Smooth muscle cell of the pulmonary artery (primary cell): ENCODE measurements at places on chromosomes 12 and 14. TPM values are rescaled to one million over a fixed set of nuclear protein-coding genes. Genes with fewer than 3 reads are reported as not detected.

Gene RFLNA
- total RNA-seq = 5.7 and 14.8 TPM in 2 replicates

Gene FOXN3
- total RNA-seq = 27.1 and 27.5 TPM in 2 replicates

Gene IFNG-AS1
- 0.07 TPM in 1 of 2 replicates, not detected in the other for total RNA-seq

Gene RNASE7
- total RNA-seq = not detected in 2 replicates

Gene CCND2
- 59.9 and 144 TPM in 2 replicates for total RNA-seq

Gene NTS
- 0.39 and 51.1 TPM in 2 replicates for total RNA-seq

Gene ANKRD33
- total RNA-seq = 0.03 TPM in 1 of 2 replicates, not detected in the other

Gene OR4N5
- not detected in 2 replicates for total RNA-seq

Gene KRT73
- total RNA-seq = not detected in 2 replicates

Gene SERPINA12
- total RNA-seq = not detected in 2 replicates

Gene ACOT4
- 0.76 and 0.98 TPM in 2 replicates for total RNA-seq

Gene RD3L
- total RNA-seq = not detected in 2 replicates

Gene SRGAP1
- 17.6 and 18.4 TPM in 2 replicates for total RNA-seq

Gene PFKM
- total RNA-seq = 85.8 and 115 TPM in 2 replicates

Gene OR4E2
- not detected in 2 replicates for total RNA-seq
